ENCODE measurements at places on chromosomes 3 and 15.

- DNase-seq, result no peak
Observed at GRCh38 chr3:111618945-111619344, 23.8 kb upstream of the ZBED2 start.

DNA sequence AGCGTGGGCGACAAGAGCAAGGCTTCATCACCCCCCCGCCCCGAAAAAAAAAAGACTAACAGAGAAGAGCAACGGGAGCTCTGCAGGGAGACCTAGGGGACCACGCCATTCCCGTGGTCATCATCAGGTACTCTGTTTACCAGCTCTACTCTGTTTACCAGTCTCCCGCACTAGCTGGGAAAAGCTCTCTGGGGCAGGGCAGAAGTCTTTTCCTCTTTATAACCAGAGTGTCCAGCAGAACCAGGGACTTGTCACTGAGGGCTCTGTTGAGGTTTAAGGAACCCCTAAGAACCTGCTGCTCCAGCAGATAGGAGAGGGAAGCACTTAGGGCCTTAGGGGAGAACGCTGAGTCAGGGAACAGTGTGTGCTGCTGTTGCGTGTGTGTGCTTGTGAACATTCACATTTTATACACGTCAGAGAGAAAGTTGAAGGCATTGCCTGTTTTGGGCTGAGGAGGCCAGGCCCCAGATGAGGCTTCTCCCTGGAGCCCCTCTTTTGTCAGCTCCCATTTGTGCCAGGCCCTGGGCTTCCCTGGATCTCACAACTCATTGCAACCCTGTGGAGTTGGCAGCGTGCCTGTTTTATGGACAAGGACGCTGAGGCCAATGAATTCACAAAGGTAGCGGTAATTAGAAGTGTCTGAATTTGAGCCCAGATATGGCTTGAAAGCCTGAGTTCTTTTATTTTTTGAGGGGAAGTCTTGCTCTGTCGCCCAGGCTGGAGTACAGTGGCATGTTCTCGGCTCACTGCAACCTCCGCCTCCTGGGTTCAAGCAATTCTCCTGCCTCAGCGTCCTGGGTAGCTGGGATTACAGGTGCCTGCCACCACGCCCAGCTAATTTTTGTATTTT is 24.2 kb upstream of the ERICH6 start:
- DNase-seq, result no peak

- DNase-seq, result peak; percentile 14
Observed at GRCh38 chr3:87350367-87351199, 74.2 kb upstream of the POU1F1 start.

DNA sequence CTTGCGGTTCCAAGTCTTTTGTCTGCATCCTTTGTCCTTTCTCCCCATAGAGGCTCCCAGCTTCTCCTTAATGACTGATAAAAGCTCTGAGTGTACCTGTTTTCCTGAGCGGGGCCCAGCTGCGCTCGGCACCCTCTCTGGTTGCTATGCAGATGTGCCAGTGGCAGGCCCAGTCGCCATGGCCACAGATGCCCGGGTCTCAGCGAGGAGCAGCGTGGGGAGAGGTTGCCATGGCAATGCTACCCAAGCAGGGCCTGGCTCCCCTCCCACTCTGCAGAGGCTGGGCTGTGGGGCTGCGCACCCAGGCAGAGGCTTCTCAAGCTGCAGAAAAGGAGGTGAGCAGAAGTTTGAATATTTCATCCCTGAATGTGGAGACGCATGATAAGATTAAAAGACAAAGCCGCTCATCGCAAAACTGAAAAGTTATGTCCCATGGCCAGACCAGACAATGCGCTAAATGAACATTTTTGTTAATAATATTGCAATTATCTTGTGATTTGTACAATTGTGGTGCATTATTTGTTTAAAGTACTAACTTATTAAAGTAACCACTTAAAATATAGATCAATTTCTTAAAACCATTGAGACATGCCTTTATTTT is 66.1 kb downstream of the TPRA1 start:
- no peak for DNase-seq

DNA sequence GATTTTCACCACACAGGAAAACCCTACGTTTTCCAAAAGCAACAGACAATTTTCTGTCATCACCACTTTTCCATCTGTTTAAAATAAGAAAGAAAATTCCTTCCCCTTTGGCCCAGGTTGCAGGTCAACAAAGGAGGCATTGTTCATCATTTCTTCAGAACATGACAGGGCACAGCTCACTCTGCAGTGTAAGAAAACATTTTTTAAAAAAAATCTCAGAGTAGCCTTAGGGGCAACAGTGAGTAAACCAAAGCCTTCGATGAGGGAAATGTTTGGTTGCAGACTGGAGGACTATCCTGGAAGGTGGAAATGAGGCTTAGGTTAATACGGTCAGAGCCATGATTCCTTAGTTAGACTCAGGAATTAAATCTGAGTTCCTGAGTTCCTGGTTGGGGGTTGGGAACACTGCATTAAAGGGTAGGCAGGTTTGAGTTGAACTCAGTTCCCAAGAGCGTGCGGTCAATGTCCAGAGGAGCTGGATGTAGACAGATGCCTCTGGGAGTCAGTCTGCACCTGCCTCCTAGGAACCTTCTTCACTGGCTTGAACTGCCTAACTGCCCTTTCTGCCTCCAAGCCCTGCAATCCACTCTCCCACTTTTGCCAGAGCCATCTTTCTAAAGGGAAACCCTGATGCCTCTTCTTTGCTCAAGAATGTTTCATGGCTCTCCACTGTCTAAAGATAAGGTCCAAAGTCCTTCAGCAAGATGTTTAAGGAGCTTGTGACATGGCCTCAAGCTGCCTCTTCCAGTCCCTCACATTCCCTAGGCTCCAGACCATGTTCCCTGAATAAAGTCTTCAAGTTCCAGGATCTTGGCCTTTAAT is 3.3 kb upstream of the HES1 start:
- no peak for DNase-seq

DNA sequence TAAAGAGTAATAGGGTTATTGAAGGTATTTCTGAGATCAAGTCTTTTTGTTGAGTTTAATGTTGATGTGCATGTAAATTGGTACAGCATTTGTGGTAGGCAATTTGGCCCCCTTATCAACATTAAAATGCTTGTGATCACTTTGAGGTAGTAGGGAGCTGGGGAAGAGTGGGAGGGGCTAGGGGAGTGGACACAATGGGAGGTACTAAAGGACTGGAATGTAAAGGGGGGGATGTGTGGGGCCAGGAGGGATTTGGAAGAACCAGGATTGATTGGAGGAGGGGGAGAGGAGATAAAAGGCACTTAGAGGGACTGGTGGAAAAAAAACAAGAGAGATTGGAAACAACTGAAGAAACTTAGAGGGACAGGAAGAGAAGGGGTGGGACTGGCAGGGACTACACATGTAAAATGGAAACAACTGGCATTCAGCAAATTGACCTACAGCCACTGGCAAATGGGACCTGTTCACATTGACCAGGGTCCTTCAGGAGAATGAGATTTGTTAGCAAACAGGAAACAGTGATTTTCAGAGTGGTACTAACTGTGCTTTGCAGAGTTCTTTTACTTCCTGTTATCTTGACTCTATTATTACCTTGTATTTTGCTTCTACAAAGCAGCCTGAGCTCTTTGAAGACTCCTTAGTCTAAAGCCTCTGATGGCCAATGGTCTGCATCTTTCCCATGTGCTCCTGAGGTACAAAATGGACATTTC is 47.8 kb upstream of the ZBTB38 start:
- DNase-seq, result no peak

- no peak for DNase-seq
Observed at GRCh38 chr3:94259291-94259690, 196.4 kb downstream of the NSUN3 start.

GRCh38 chr3:53688989-53689388 is 157.2 kb downstream of the CHDH start:
- DNase-seq, result no peak

DNA sequence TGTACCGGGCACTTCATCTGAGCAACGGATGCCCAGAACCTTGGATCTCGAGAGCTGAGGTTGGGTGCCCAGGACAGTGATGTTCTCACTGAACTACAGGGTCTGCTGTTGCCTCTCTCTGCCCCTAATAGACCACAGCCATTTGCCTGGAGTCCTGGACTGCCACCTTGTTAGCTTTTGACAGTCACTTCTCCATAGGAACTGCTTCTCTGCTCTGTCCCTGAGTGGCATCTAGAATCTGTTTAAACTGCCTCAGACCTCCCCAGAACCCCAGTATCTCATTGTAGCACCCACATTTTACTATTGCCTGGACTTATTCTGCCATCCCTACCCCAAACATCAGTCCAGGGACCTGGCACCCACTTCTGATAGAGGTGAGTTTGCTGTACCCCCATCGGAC is 194.4 kb downstream of the SLCO3A1 start:
- DNase-seq, result no peak

GRCh38 chr3:121951291-121951919 is 57.2 kb downstream of the SLC15A2 start:
- DNase-seq, result no peak

GRCh38 chr3:126849768-126850167 is 133.1 kb upstream of the PLXNA1 start:
- DNase-seq, result no peak

DNA sequence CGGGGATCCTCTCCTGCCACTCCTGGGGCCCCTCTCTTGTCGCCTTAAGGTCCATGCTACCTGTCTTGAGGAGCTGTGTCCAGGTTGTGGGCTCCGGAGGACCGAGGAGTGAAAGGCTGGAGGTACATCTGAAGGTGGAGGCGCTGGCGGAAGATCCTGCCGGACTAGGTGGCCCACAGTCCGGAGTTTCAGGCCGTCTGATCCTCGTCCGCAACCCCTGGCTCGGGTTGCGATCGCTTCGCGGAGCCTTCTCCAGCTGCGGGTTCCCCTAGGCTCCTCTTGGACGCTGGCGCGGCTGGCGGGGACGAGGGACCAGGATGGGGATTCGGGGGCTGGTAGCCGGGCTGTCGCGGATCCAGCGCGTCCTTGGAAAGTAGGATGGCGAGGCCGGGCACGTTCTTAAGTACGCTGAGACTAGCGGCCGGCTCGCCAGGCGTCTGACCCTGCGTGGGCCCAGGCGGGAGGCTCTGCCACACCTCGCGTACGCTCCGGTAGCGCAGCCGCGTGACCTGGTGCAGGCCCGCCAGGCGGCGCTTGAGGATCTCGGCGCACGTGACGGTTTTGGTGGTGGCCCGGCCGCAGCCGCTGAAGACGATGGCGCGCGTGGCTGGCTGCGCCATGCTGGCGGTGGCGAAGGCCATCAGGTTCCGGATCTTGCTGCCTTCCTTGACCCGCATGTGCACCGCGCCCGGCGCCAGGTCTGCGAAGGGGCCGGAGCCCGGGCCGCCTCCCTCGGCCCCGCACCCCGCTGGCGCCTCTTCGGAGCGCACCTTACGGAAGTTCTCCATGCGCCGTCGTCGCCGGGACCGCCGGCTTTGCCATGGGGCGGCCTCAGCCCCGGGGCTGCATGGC is 550 bp downstream of the RPP25 start:
- no peak for DNase-seq

DNA sequence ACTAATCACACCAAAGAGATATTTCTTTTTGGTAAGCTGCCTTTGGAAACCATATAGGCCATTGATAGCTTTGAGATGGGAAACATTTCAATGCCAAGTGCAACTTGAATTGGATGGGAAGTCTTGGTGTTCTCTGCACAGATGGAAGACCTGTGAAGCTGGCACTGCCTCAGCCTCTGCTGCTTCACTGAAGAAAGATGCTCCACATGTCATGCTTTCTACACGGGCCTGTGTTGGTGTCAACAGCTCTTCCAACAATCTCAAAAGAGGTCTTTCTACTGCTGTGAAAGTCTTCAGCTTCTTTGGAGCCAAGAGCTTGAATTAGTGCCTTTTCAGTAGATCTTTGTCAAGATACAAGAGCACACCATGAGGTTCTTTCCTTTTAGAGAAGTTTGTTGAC is 169.0 kb downstream of the SPATA16 start:
- DNase-seq, result no peak

DNA sequence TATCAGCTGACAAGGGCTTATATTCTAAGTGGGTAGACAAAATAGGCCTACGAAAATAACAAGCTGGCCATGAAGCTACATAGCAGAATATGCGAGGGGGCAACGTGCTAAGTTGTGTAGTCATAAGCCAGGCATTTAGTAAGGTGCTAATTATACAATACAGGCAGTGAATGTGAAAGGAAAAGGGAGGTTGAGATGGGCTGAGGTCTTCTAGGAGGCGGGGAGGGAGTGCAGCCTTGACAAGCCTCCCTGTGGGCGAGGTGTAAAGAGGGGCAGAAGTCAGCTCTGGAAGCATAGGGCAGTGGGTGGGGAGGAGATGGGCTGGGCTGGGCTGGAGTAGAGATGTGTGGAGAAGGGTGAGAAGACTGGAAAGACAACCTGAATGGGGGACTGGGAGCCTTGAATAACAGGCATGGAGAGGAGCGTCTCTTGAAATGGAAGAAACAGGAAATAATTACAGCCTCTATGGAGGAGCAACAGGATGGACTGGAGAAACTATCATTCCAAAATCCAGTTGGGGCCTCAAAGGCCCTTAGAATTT is 1.2 kb downstream of the TIGIT start:
- no peak for DNase-seq

DNA sequence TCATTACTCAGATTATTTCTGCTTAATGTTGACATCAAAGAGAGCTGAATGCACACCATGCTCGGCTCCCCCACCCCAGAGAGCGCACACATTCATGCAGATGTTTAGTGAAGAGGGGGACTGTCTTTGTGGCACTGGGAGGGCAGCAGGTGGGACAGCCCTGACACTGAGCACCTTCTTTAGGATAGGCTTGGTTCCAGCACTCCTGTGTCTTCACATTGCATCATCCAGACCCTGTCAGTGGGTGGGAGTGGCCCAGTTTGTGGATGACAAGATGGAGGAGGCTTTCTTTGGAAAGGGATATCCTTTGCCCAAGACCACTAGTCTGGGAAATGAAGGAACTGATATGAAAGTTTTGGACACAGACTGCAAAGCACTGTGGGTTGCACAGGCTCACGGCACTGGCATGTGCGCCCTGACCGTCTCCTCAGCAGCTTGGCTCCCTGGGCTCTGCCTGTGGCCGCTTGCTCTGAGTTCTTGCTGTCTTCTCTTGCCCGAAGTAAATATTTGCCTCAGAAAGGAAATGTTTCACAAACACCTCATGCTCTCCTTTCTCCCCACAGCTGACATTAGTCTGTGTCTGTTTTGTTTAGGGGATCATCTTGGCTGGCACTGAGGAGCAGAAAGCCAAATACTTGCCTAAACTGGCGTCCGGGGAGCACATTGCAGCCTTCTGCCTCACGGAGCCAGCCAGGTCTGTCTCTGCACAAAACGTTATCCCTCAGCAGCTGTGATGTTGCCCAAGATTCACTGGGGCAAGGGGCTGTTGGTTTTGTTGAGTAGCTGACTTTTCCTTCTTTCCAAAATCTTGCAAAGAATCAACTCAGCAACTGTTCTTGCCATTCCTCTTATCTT is 16.6 kb downstream of the ACAD9 start:
- no peak for DNase-seq

All from AG09309 (cell line).